ENCODE measurements at places on chromosomes 1 and 21.

GRCh38 chr1:8216005-8216404, 101.9 kb upstream of the SLC45A1 start:
- no peak for DNase-seq

- no peak for DNase-seq
Measured at GRCh38 chr1:89975540-89976125, 19.3 kb upstream of the ZNF326 start.

DNA sequence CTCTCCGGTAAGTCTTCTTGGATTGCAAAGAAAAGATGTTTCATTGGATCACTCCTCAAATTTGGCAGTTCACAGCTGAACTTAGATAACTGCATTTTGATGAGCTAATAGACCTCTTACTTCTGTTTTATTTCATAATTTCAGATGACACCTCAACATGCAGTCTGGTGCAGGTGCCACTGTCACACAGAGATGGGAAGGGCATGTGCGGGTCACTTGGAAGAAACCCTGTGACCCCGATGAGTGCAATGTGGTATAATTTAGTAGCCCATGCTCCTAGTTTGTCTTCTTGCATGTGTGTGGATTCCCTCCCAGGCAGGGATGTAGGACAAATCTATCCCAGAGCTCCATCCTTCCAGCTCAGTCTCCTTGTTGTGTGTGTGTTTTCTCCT, 481 bp upstream of the SLAMF1 start:
- DNase-seq, result no peak

DNA sequence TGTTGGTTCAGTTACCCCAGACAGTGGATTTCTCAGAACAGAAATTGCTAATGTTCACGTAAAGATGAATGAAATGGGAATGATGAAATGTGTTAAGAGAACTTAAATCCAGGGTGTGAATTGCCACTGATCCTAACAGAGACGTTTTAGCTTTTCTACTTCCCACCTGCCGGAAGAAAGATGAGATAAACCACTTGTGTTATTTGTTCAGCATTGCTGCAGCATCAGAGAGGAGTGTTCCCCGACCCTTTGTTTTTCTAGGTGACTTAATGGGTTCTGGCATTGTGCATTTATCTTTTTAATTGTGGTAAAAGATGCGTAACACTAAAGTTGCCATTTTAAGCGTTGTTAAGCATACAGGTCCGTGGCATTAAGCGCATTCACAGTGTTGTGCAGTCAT, 122.3 kb downstream of the GALNT2 start:
- DNase-seq, result no peak

DNA sequence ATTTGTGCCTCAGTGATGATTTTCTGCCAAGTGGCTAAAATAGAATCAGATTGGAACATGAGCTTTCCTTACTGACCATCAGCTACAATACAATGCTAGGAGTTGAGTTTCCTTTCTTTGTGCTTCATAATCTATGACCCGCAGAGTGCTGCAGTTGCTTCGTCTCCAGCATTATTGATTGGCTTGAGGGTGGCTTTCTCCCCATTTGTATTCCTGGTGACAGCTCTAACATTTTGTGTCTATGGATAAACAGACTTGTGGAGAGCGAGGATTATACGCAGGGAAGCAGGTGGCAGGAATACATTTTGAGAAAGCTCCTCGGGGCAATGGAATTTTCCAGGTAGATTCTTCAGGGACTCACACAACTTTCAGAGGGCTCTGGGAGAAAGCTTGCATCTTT, 223.2 kb downstream of the HHAT start:
- no peak for DNase-seq

GRCh38 chr1:211613951-211614350, 35.0 kb upstream of the SLC30A1 start:
- DNase-seq, result no peak

- no peak for DNase-seq
Measured at GRCh38 chr21:36450511-36450910, 29.4 kb downstream of the CLDN14 start.

- no peak for DNase-seq
Measured at GRCh38 chr1:96144636-96145035, 576.9 kb upstream of the PTBP2 start.

DNA sequence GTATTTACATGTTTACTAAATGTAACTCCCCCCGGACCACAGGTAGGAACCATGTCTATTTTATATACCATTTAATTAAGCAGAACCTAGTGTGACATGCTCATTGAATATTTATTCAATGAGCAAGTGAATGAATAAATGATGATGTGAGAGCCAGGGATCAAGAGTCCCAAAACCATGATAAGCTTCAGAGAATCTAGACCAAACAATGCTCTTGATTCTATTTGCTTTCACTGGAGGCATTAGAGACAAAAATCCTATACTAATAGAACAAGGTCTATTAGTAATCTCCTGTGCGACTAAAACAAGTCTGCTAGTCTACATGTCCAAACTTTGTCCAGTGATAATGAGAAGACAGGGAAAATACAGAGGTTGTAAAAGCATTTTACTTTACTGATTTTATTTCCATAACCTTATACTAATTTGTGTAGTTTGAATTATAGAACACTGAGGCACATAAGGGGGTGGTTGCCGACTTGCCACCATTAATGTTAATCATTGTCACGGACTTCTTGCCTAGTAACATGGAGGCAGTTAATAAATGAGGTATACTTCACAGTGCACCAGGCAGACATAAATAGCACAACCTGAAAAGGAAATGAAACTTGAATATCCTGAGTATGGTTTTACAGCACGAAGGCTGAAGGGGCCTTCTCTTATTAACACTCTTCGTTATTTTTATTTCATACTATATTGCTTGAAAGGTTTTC, 69.8 kb downstream of the TBX15 start:
- DNase-seq, result no peak

DNA sequence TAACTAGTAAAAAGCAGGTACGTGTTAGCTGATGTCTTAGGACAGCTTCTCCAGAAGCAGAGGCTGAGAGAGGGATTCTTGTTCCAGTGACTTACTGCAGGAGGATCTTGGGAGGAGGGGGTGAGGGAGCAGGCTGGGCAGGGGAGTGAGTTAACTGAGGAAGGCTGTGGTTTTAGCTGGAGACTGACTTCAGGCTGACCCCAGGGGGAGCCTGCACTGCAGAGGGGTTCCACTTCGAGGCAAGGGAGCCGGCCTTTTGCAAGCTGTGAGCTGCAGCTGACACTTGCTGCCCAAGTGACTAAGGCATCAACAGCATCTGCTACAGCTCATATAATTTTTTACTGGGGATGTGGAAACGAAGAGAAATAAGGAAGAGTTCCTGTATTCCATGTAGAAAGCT, 50.4 kb upstream of the SOD1 start:
- DNase-seq, result no peak

DNA sequence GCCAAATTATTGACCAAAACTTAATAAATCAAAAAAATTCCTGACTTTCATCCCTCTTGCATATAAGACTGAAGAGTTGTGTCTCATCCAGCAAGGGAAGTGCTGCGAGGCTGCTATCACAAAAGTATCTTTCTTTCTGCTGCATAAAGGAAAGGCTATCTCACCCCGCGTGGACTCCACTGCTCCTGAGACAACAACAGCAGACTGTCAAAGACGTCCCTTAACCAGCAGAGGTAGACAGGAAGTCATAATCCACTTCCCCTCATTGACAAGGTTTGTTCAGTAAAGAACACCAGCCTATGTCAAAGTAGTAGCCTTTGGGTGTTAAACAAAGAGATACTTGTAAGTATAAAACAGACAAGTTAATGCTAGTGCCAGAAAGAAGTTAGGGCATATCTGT, 29.4 kb downstream of the VPS26C start:
- no peak for DNase-seq

DNA sequence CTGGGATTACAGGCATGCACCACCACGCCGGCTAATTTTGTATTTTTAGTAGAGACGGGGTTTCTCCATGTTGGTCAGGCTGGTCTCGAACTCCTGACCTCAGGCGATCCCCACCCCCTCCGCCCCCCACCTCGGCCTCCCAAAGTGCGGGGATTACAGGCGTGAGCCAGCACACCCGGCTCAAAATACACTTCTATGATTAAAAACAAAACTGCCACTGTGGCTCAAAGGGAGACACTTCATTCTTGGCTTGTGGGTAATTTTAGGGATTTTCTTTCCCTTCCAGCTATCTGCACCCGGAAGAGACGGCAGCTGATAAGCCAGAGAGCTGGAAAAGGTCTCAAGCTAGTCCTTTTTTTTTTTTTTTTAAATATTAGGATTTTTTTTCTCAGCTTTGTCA, 24.5 kb downstream of the TMPRSS2 start:
- DNase-seq, result no peak

DNA sequence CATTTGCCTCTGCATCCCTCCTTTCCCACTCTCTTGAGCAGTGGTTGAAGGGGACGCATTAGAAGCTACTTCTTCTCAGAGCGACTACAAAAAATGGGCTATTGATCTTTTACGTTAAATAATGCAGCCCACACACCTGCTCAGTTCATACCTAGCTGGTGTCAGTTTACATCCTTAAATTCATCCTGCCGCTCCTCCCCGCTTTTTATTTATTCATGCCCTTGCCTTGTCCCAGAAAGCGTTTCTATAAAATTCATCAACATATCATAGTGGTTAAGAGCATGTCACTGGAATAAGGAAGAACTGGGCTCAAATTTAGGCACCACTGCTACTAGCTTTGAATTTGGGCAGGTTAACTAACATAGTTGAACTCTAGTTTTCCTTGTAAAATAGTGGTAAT, 66.0 kb upstream of the TINAGL1 start:
- DNase-seq, result no peak

GRCh38 chr1:186775881-186776560, 52.7 kb upstream of the PLA2G4A start:
- no peak for DNase-seq

DNA sequence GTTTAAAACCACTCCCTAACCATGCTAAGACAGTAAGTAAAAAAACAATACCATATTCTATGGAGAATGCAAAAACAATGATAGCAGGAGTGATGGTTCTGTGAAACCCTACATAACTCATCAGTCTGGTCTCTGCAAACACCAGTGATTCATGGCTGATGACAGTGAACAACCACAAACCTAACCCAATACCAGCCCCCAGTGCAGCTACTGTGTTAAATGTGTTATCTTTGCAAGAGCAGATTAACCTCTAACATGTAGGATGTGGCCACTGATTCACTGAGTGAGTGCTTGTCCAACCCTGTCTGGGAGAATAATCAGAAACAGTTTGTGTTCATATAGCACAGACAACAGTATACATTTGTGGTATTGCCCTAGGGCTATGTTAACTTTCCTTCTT, 100.2 kb upstream of the COG2 start:
- no peak for DNase-seq

DNA sequence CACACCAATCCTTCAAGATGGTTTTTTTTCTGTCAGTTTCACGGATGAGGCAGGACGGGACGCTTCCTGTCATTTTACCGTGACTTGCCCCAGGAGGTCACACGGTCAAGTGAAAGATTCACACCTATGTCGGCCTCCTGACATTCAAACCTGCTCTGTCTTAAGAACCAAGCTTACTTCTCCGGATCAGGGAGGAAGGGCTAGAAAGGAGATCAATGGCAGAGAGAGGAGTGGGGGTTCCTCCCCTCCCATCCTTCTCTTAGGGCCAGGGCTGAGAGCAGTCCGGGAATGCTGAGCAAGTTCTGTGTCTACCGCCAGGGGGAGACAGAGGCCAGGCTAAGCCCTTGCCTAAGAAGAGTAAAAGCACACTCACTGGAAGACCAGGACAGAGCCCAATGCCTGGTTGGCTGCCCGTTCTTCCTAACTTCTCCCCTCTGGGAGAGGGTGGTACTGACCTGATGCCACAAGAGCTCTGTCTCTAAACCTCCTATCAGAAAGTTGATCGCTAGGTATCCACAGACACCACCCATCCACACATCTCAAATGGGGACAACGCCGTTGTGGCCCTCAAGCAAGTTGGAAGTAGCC, 1.1 kb upstream of the PPM1J start:
- DNase-seq, result peak; percentile 77

- no peak for DNase-seq
Measured at GRCh38 chr1:2378441-2378851, 12.9 kb downstream of the MORN1 start.

DNA sequence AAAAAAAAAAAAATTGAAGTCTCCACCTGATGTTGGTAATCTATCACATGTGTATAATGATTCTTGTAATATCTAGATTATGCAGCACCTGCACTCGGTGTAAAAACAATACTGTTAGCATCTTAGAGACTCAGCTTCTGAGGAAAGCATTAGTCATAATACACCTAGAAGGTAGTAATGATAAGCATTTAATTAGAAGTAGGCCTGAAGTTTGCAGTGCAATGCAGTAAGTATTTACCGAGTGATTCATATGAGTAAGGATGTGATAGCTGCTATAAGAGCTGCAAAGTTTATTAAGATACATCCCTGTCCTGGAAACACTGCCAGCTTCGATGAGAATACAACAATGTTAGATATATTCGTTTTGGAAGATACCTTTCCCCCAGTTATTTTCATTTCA, 196.4 kb downstream of the GREM2 start:
- no peak for DNase-seq

GRCh38 chr1:40951943-40952743, 27.4 kb upstream of the CTPS1 start:
- DNase-seq, result peak; percentile 40

DNA sequence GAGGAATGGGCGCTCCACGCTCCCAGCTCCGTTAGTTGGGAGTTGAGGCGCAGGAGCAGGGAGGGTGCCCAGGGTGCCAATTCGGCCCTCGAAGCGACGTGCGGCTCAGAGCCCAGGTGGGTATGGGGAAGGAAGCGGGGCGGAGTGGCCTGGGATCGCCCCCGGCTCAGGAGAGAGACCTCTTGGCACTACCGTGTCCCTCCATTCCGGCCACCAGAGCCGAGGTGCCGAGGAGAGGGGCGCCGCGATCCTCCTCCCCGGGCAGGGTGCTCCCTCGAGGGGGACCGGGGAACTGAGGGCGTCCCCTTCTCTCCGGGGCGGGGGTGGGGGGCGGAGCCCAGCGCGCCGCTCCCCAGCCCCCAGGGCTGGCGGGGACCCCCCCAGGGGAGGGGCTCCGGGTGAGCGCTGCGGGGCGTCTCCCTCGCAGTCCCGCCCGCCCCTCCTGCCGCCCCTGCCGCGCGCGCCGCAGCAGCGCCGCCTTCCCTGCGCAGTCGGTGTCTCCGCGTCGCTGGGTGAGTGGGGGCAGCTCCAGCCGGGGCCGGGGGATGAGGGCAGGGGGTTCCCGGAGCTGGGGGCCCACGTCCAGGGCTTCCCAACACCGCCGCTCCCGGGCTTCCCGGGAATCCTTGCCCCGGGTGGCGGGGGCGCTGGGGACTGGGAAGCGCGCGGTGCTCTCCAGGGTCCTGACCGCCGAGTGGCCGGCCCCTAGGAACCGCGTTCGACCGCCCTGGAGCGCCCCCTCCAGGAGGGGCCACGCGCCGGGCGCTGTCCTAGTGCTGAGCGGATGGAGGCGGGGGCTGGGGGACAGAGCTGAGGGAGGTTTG, at the start of gene HPCA:
Gene HPCA (plus strand): TSS at position 488 of the 824 bp plus-strand sequence. CDS start 2,408 bp downstream, outside the sequence.
- DNase-seq, result peak; percentile 21

Measured in CD8-positive, alpha-beta memory T cell (primary cell).